ENCODE measurements at places on chromosomes 1 and 21.
A peak's percentile ranks its signal among the peaks of the same experiment; 100 is the strongest.

DNA sequence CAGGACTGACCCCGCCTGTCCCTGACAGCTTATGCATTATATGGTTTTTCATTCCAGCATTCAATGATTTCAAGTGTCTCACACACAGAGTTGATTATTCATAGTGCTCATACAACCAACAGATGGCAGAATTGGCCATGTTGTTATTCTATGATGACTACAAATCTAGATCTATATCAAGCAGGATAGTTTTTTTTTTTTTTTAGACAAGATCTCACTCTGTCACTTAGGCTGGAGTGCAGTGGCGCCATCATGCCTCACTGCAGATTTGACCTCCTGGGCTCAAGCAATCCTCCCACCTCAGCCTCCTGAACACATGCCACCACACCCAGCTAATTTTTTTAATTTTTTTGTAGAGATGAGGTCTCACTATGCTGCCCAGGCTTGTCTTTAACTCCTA lies 40.1 kb upstream of the LRRC8D start:
- H3K27ac ChIP-seq: peak overlapping the region; percentile 80
- H3K36me3 ChIP-seq: no peaks in the 10 kb centered on the region
- H3K4me1 ChIP-seq: peaks cover 55% of the 10 kb centered on the region
- H3K27me3 ChIP-seq: no peaks in the 10 kb centered on the region
- DNase-seq: peak; percentile 37
- peak overlapping the region; percentile 54 for H3K4me3 ChIP-seq

DNA sequence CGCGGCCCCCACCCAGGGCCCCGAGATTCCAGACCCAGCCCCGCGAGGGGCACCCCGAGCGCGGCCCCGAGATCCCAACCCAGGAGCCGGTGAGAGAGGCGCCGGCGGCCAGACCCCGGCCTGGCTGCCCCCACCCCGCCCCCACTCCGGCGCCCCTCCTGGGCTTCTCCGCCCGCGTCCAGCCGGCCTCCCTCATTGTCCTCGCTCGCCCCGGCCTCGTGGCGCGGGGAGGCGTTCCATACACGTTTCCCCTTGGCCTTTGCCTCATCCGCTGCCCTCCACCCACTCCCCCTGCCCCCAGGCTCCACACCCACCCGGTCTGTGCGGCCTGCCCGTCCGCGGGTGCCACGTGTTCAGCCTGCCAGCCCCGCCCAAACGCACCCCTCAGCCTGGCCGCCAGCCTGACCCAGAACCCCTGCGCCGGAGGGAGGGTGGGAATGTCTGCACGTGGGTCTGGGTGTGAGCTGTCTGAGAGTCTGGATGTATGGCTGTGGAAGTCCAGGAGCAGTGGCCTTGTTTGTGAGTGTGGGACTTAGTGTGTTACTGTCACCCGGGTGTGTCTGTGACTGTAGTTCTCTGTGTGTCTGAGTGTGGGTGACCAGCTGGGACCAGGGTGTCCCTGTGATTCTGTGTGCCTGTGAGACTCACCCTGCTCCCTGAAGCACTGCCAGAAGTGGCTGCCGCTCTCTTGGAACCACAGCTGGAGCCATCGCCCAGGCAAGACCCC lies 681 bp downstream of the B4GALT2 start:
- H3K27me3 ChIP-seq: no peaks in the 10 kb centered on the region
- peaks cover 15% of the 10 kb centered on the region for H3K36me3 ChIP-seq
- DNase-seq: peak; percentile 52
- peaks cover 47% of the 10 kb centered on the region for H3K4me1 ChIP-seq

GRCh38 chr1:17919525-17920439 lies 164.6 kb downstream of the ACTL8 start:
- H3K4me1 ChIP-seq: no peaks in the 10 kb centered on the region
- H3K27ac ChIP-seq: no peak overlapping the region
- no peak overlapping the region for H3K4me3 ChIP-seq
- H3K27me3 ChIP-seq: peaks cover 34% of the 10 kb centered on the region
- H3K36me3 ChIP-seq: no peaks in the 10 kb centered on the region

- no peak overlapping the region for H3K27ac ChIP-seq
- H3K4me3 ChIP-seq: no peak overlapping the region
- no peak for DNase-seq
Observed at GRCh38 chr1:56444960-56445646, 134.3 kb downstream of the PLPP3 start.
